ENCODE measurements at places on chromosomes 6 and 20.

- DNase-seq: no peak
Measured at GRCh38 chr6:18391023-18391422, 3.9 kb downstream of the RNF144B start.

DNA sequence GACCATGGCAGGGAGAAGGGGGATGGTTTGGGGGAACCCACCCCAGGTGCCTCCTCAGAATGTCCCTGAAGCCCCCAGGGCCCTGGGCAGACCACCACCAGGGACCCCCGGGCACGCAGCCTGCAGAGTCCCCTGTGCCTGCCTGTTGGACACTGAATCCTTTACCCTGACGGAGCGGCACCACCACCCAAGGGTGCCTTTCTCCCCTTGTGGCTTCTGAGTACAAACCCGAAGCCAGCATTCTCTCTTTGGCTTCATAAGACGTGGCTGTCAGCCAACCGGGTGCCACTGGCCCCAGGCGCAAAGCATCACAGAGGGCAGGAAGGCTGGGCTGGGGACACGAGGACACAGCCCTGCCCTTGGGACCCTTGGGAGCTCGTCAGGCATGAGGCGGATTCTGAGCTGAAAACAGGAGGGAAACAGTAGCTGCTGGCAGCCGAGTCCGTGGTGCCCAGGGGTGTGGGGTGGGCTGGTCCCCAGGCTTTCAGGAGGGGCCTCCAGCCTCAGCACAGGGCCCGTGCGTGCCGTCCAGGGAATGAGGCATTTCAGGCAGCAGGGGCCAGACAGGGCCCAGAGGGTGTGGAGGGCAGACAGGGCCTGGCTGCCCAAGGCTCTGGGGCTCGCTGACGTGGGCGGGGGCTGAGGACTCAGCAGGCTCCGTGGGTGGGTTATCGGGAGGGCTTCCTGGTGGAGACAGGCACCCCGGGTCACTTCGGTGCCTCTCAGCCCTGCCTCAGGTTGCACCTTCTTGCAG is 3.5 kb downstream of the COL9A3 start:
- no peak for DNase-seq

- no peak for DNase-seq
Measured at GRCh38 chr6:95365454-95365853, 211.9 kb upstream of the MANEA start.

- no peak for DNase-seq
Measured at GRCh38 chr6:117837261-117837660, 69.8 kb upstream of the SLC35F1 start.

- DNase-seq: no peak
Measured at GRCh38 chr6:40972190-40972589, 66.8 kb downstream of the UNC5CL start.

GRCh38 chr20:5863040-5863833 is 87.1 kb downstream of the TRMT6 start:
- DNase-seq: no peak

DNA sequence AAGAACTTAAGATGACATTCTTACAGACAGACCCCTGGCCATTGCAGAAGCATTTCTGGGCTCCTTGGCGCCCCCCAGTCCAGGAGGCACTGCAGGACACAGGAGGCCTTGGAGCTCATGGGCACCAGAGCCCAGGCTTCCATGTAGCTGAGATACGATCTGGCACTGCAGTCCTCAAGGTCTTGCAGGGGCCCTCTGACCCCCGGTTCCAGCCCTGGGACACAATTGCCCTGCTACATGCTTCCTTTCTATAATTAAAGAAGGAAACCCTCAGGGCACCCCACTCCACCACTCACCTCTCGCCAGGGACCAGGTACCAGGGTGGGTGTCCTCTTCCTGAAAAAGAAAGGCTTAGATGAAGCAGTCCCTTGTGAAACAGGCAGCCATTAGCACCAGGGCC is 33.6 kb downstream of the WFDC3 start:
- no peak for DNase-seq

- no peak for DNase-seq
Measured at GRCh38 chr20:61941721-61942405, 123.8 kb downstream of the TAF4 start.

DNA sequence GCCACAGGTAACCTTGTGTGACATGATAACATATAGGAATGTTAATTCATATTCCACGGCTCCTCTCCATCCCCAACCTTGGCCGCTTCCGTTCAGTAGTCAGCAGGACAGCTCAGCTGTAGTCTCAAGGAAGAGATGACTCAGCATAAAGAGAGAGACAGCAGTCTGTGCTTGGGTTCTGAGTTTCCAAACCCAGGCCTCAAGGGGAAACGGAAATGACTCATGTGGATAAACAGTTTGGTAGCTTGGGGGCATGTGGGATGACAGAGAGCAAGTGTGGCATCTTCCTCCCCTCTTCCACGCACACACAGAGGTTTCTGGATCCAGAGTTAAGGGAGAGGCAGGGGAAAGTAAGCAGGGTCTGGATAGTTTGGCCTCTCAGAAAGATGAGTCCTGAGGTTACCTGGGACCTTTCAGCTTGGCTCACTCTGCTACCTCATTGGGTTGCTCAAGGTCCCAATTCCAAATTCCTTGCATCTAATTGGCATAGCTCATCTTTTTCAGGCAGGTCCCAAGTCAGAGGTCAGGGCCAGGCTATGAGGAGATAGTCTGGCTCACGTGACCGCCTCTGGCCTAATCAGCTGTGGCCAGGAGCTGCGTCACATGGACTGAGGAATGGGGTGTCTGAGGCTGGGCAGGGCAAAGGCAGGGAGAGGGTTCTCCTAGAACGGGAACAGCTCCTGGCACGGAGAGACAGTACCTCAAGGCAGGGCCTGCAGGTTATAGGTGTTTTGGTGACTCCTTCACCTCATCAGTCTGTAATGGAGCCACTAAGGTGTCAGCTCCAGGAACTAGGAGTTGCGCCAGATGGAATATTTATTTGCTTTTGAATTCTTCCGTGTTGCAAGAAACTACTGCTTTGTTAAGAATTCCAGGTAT is 36.5 kb upstream of the MLN start:
- peak; percentile 10 for DNase-seq

DNA sequence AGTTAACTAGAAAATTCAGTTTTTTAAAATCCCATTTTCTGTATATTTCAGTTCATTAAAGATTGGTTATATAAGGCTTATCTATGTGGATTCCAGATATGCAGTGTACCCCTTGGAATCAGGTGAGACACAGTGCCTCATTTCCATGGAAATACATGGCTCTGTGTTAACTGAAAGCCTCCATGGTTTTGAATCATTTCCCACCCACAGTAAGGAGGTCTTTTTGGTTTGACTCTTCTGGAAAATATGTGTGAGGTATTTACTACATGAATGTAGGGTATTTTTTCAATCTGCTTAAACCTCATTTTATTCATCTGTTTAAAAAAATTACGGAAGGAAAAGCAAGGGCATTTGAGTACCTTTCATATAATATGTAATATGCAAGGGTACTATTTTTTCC is 25.5 kb downstream of the RNF144B start:
- no peak for DNase-seq

DNA sequence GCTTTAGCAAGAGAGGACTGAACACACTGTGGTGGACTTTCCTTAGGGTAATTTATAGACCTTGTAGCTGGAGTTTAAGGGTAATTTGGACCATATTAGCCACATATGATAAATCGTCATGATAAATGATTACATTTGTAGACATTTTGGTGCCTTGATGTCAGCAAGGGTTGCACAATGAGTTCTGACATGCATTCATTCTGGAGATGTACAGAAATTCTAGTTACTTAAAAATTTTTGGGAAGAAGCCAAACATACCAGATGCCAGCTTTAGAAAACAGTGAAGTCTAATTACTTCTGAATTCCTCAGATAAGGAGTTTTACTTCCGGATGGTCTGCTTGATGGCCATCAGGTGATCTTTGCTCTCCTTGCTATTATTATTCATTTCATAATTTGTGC is 653.1 kb downstream of the TBC1D32 start:
- DNase-seq: no peak

- no peak for DNase-seq
Measured at GRCh38 chr6:80425089-80425823, 318.8 kb downstream of the BCKDHB start.

DNA sequence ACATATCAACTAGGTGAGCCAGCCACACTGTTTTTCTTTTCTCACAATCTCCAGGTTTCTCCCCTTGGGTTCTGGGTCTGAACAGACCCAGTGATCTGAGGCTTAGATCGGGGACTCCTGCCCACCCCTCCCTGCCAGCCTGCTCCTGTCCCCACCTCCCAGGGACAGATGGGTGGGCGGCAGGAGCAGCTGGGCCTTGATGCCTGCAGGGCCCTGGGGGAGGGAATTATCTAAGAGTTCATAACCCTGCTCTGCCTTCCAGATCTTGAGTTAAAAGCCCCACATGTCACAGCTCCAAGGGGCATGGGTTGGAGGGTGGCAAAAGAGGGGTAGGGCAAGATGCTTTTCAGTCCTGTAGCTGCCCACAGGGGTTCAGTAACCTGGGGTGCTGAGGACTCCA is 5.2 kb upstream of the XKR7 start:
- DNase-seq: no peak

DNA sequence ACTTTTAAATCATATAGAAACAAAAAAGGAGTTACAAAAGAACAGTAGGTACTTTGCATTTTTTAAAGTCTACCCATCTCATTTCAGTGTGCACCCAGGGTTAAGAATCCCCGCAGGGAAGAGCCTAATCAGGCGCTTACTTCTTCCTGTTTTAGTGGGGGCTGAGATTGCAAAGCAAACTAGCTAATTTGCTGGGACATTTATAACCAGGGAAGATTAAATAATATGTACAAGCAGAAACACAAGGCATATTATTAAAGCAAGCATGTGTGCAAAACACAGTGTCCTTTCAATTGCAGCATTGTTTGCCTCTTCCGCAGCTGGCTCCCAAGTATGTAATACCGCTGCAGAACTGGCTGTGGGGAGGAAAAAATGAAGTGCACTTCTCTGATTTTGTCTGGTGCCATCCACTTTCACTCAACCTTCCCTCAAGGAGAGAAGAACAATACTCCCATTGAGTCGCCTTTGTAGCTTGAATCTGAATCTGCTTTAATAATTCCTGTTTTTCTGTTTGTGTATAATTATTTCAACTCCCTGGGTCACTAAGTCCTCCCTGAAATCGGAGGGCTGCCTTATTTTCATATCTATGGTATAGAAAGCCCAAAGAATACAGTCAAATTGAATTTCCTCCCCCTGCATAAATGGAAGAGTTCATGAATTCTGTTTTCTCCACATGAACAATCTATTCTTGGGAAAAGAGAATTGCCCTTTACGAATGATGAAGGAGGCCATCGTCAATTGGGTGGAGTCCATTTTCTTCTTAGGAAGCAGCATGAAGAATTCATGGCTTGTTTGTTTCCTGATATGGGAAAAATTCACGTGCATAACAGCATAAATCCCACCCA is 23.3 kb upstream of the BCAS1 start:
- no peak for DNase-seq

- DNase-seq: no peak
Measured at GRCh38 chr6:16518265-16518664, 243.0 kb downstream of the ATXN1 start.

DNA sequence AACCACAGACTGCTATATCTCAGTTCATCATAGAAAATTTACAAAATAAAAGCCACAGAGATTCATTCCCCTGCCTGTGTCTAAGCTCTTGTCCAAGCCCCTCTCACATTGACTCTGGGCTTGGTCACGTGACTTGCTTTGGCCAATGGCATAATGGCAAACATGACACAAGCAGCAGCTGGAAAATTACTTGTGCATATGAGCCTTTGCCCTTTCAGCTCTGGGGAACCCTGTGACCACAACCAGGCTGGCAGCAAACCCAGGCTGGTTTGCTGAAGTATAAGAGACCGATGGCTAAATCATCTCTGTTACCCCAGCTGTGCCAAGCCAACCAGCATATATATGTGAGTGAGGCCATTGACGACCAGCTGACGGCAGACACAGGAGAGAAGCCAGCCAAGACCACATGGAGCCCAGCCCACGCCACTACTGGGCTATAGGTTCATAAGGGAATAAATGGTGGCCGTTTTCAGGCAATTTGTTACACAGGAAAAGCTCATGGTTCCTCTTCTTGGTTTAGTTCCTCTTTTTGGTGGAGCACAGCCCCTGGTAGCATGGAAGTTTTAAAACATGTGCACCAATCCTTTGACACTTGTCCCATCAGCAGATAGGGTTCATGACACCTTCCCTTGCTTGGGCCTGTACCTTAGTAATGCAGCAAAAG is 31.8 kb upstream of the RSPO4 start:
- no peak for DNase-seq
